ENCODE measurements at places on chromosomes 5 and 9.

GRCh38 chr5:116626945-116627679 is 52.5 kb upstream of the SEMA6A start:
- DNase-seq: no peak

- peak; percentile 9 for DNase-seq
Observed at GRCh38 chr9:127612939-127613582, 984 bp downstream of the STXBP1 start.

DNA sequence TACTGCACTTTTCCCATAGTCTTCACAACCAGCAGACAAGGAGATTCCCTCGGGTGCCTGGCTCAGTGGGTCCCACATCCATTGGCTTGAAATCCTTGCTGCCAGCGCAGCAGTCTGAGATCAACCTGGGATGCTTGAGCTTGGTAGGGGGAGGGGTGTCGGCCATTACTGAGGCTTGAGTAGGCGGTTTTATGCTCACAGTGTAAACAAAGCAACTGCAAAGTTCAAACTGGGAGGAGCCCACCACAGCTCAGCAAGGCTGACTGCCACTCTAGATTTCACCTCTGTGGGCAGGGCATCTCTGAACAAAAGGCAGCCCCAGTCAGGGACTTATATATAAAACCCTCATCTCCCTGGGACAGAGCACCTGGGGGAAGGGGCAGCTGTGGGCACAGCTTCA is 512.3 kb upstream of the MPDZ start:
- DNase-seq: no peak

GRCh38 chr9:113177251-113177650 is 26.4 kb downstream of the SLC31A2 start:
- DNase-seq: no peak

- DNase-seq: no peak
Observed at GRCh38 chr5:122121479-122122465, 7.6 kb upstream of the ZNF474 start.

All from naive B cell (primary cell).